ENCODE measurements at places on chromosomes 12 and 14.

- DNase-seq, result no peak
Measured at GRCh38 chr12:49626169-49626835, 2.9 kb downstream of the PRPF40B start.

DNA sequence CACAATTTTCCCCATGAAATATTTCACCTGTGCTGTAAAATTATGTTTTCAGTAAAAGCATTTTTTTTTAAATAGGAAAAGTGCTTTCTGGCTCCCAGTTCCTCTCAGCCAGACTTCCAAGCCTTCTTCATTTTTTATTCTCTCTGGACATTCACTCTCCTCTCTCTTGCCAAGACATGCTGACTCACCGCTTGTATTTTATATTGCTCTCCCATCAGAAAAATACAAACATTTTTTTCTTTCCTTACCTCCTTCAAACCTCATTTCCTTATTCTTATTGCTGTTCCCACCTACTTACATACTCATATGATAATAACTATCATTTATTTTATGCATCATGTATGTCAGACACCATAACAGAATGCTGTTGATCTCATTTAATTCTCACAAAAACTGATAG, 37.7 kb upstream of the ZNF641 start:
- DNase-seq, result no peak

GRCh38 chr12:72028966-72029365, 90.3 kb downstream of the TPH2 start:
- no peak for DNase-seq

DNA sequence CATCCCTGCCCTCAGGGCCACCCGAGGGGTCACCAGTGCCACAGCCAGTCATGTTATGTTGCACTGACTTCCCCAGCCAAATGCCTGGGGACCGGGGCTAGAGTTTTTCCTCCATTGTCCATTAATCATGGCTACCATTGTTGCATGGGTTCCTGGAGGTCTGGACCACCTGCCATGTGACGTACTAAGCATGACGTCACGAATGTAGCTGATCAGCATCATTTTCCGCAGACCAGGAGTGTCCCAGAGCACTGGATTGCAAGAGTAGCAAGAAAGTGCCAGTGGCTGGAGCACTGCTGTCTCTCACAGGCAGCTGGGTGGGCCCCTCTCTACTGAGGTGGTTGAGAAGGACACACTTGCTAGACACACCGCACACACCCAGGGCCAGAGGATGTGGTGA, 6.9 kb upstream of the C14orf180 start:
- DNase-seq, result no peak

- no peak for DNase-seq
Measured at GRCh38 chr14:89312932-89313331, 104.1 kb downstream of the FOXN3 start.

DNA sequence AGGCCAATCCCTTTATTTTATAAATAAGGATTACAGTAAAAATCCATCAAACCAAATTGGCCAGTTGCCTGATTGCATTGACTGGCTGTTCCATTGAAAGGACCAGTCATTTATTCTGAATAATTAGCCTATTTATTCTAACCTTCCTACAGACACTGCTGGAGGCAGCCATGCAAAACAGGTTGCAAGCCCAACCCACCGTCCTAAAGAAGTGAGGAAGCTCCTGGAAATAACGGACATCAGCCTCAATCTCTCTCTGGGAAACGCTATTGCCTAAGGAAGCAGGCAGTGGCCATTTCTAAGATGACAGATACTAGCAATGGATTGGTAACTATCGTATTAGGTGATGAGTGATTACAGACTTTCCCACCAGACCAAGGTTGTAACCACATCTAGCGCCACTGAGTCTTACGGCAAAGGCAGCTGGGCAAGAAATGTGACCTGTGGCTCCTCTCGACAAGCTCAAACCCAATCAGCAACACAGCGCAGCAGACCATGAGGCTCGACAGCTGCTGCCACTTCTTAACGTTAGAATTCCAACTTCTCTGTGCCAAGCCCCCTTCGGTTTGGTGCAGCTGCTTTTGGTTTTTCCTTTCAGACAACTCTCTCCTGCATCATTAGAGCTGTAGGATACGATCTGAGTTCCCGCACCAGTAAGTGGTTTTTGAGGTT, 134.2 kb downstream of the KCNK10 start:
- DNase-seq, result no peak

- DNase-seq, result no peak
Measured at GRCh38 chr12:105220150-105220928, 15.6 kb downstream of the APPL2 start.

- no peak for DNase-seq
Measured at GRCh38 chr14:99790978-99791376, 2.2 kb upstream of the EML1 start.

- no peak for DNase-seq
Measured at GRCh38 chr12:19799895-19800602, 360.8 kb downstream of the AEBP2 start.

DNA sequence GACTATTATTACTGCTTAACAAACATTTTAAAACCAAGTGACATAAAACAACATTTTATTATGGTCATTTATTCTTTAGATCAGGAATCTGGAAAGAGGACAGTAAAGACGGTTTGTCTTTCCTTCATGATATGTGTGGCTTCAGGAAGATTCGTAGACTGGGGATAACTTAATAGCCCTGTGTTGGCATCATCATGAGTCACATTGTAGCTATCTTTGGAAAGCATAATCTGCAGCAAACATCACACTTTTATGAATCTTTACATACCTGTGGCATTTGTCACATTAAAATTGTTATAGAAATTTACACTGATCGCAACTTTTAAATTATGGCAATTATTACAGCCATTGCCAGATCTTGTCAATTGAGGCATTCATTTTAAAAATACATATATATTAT, 397.1 kb downstream of the NOVA1 start:
- no peak for DNase-seq
